Activated gamma-delta T cell treated with Interleukin-2 at 50 U/mL for 16 hours (primary cell): ENCODE measurements at places on chromosomes 4 and X.

GRCh38 chr4:23333946-23334878 is 555.6 kb downstream of the PPARGC1A start:
- DNase-seq, result no peak

DNA sequence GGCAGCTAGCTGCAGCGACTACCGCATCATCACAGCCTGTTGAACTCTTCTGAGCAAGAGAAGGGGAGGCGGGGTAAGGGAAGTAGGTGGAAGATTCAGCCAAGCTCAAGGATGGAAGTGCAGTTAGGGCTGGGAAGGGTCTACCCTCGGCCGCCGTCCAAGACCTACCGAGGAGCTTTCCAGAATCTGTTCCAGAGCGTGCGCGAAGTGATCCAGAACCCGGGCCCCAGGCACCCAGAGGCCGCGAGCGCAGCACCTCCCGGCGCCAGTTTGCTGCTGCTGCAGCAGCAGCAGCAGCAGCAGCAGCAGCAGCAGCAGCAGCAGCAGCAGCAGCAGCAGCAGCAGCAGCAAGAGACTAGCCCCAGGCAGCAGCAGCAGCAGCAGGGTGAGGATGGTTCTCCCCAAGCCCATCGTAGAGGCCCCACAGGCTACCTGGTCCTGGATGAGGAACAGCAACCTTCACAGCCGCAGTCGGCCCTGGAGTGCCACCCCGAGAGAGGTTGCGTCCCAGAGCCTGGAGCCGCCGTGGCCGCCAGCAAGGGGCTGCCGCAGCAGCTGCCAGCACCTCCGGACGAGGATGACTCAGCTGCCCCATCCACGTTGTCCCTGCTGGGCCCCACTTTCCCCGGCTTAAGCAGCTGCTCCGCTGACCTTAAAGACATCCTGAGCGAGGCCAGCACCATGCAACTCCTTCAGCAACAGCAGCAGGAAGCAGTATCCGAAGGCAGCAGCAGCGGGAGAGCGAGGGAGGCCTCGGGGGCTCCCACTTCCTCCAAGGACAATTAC is 1.4 kb downstream of the AR start:
- no peak for DNase-seq

- no peak for DNase-seq
Measured at GRCh38 chr4:24032371-24032989, 142.6 kb upstream of the PPARGC1A start.

DNA sequence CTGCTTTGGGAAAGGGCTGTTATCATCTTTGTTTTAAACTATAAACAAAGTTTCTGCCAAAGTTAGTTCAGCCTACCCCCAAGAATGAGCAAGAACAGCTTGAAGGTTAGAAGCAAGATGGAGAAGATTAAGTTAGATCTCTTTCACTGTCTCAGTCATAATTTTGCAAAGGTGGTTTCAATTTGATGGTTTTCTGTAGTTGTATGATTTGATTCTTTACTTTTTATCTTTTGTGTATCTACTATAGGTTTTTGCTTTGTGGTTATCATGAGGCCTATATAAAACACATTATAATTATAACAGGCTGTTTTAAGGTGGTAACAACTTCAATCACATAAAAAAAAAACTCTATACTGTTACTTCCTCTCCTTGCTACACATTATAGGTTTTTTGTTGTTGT is 35.4 kb upstream of the ALG13 start:
- no peak for DNase-seq

- no peak for DNase-seq
Measured at GRCh38 chr4:53622739-53623151, 31.5 kb upstream of the LNX1 start.

- DNase-seq, result no peak
Measured at GRCh38 chr4:134812611-134813010, 611.0 kb upstream of the PABPC4L start.

DNA sequence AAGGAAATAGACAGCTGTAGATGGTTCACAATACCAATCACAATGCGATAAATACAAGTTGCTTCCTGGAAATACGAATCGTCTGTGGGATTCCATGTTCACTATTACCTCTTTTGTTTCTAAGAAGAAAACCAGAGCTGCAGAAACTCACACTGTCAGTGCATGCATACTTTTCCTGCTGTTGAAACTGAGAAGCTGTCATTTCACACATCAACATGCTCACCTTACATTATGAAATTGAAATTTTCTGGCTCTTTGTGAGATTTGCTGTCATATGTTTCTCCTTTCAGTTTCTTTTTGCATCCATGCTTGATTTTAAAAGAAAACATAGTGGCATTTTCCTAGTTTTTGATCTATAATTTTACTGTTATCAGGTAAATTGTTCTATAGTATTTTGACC is 418.3 kb upstream of the HTR2C start:
- DNase-seq, result no peak

DNA sequence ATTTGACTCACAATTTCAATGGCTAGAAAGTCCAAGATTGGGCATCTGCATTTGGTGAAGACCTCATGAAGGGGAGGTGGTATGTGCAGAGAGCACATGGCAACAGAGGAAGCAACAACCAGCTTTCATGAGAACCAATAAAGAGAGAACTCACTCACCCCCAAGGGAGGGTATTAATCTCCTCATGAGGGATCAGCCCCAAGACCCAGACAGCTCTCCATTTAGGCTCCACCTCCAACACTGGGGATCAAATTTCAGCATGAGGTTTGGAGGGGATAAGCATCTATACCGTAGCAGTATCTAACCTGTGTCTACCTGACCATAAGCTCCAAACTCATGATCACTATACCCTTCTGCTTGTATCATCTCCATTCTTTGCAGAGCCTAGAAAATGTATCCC is 9.3 kb upstream of the TBC1D19 start:
- DNase-seq, result no peak

- no peak for DNase-seq
Measured at GRCh38 chr4:17195461-17196275, 297.2 kb upstream of the LDB2 start.

DNA sequence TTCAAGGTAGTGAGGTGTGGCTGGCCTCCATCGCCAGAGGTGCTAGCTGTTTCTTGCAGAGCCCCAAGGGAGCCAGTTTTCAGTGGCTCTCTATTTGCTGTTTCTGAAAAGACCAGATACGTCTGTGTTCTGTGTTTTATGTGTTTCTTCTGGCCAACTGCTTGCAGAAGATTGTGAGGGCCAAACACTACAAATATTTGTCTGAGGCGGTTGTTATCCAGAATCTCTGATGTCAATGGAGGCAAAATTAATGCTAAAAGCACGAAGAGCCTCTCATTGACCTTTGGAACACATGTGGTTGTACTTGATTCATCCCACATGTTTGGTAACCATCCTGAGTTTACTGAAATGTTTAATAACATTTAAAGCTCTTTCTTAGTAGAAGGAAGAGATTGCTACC is 113.9 kb downstream of the CT47B1 start:
- no peak for DNase-seq

DNA sequence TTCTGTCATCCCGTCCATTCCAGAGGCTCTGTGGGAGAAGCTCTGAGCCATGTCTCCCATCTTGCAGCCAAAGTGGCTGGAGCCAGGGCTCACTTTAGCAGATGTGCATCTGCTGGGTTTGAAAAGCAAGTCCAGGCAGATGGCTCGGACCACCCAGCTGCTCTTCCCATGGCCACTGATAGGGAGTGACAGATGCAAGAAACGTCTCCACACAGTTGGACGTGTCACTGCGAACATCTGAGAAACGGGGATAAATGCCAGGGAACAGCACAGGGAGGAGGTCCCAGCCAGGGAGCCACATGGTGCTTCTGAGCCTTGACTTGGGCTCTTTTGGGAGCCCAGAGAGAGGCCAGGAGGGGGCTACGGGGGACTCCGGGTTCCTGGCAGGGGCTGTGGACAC is 242.3 kb downstream of the AFAP1 start:
- DNase-seq, result no peak

- no peak for DNase-seq
Measured at GRCh38 chr4:56181140-56181953, 205.9 kb downstream of the AASDH start.

DNA sequence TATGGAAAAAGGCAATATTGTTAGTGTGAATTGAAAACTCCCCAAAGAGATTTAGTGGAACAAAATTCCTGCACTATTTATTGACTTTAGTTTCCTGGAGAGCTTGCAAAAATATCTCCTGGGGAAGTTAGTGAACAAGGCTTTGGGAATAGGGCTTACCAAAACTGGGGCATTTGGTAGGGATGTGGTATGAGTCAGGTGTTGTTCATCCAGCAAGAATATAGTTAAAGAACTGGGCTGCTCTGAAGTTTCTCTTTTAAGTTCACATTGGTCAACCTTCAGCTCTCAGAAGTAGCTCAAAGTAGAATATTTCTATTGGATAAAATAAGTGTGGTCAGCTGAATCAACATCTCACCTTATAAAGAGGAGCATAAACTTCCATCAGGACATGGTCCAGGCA is 185.0 kb downstream of the CPE start:
- DNase-seq, result no peak

DNA sequence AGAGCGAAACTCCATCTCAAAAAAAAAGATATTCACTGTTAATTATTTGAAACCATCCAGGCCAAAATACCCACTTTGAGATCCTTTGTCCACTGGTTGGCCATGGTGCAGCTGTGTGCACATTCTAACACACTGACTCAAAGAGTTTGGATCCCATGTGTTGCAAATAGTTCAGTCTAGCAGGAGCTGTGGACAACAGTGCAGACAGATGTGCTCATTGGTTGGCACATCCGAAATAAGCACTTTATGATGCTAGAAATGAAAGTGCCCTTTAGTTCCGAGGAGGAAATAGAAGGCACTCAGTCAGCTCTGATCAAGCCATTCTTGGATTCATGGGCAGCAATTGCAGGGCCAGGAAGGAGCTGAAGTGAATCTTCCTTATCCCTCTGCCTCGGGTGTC is 63.0 kb upstream of the TMEM150C start:
- no peak for DNase-seq

- DNase-seq, result no peak
Measured at GRCh38 chr4:119152741-119153140, 17.1 kb downstream of the MYOZ2 start.

DNA sequence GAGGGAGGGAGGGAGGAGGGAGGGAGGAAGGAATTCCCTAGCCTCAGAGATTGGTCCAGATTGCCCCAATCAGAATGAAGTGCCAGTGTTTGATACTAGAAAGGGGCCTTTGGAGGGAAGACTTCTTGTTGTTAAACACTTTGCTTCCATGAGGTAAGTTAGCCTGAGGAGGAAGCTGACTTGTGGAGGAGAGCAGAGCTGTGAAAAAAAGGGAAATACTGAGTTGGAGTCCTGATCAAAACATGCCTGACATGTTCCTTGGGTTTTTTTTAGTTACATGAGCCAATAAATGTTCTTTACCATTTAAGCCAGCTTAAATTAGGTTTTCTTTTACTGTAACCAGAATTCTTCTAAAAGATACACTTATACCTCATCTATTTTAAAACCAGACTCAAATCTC is 57.6 kb downstream of the GSX2 start:
- DNase-seq, result no peak

GRCh38 chr4:119697887-119698393 is 69.3 kb upstream of the PDE5A start:
- DNase-seq, result no peak

GRCh38 chr4:160257318-160257717 is 1154.4 kb downstream of the RAPGEF2 start:
- DNase-seq, result no peak

DNA sequence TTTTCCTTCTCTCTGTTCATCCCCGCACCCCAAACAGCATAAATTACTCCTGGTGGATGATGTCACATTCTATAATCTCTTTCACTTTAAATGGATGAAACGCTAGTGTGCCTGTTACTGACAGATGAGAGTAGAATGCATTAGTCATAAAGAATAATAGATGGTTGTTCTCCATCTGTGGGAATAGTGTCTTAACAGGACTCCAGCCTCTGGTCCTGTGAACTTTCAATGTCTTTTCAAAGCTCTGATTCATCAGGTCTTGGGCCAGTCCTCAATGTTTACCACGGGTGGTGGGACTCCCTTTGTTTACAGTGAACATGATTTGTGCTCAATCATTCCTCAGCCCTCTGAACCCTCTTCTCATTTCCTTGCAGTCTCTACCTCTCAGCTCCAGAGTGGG is 182.6 kb downstream of the GABRB1 start:
- no peak for DNase-seq

DNA sequence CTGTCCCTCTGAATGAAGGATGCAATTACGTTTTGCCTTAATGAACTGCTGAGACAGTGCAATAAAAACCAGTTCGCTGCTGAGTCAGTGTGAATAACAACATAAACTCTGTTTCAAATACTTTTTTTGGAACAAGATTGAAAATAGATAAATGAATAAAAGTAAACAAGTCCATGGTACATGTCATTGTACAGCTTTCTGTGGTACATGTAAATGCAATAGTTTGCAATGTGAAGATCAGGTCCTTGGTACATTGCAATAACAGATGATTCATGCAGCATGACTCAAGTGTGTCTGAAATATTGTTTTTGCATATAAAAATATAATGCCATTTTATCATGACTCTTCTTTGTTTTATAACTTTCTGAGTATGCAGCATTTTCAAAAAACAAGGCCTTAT is 193.4 kb upstream of the PACRGL start:
- DNase-seq, result no peak

DNA sequence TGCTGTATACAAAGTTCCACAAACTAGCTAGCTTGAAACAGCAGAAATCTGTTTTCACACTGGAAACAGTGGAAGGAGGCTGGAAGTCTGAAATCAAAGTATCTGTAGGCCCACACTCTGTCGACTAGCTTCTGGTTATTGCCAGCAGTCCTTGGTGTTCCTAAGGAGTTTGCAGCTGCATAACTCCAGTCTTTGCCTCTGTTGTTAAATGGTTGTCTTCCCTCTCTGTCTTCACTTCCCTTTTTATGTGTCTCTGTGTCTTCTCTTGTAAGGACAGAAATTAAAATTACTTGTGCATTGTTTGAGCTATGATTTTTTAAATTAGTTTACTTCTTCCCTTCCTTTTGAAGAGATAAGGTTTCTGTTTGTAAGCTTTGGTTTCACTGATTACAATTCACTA is 8.2 kb downstream of the MTHFD2L start:
- no peak for DNase-seq
